ENCODE measurements at places on chromosomes 3 and 15.

GRCh38 chr3:12656850-12657249 is 7.1 kb downstream of the RAF1 start:
- DNase-seq = no peak

GRCh38 chr3:129613367-129613740 is 6.9 kb upstream of the PLXND1 start:
- no peak for DNase-seq

- no peak for DNase-seq
Observed at GRCh38 chr15:51051776-51052175, 42.9 kb downstream of the TNFAIP8L3 start.

DNA sequence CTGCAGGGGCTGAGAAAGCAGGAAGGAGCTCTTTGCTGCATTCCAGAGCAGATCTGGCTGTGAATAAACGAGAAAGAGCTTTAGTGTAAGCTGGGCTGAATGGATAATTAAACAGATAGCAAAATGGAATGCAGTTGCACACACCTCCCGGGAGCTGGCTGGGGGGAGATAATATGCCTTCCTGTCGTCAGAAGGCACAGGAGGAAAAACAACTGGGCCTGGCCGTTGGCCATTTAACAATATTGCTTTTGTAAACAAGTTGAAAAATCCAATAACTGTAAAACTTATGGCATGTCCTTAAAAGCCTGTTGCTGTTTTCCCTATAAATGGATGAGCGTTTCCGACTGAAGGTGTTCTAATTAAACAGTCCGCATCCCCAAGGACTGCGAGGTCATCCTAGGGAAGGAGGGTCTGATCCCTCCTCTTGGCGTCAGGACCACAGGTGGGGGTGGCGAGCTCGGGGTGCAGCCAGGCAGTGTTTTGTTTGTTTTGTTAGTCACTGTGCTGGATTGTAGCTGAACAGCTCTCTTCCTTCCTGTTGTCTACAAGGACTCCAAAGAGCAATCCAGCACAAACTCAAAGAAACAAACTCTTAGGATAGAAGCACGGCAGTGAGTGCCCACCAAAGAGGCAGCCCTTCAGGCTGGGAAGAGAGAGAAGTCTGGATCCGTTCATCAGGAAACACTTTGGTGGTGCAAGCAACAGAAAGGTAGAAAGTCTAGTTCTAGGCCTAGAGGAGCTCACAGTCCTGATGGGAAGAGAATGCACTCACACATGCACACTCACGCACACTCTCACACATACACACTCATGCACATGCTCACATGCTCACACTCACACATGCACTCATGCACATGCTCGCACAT is 133.4 kb upstream of the SMAD3 start:
- DNase-seq = no peak

DNA sequence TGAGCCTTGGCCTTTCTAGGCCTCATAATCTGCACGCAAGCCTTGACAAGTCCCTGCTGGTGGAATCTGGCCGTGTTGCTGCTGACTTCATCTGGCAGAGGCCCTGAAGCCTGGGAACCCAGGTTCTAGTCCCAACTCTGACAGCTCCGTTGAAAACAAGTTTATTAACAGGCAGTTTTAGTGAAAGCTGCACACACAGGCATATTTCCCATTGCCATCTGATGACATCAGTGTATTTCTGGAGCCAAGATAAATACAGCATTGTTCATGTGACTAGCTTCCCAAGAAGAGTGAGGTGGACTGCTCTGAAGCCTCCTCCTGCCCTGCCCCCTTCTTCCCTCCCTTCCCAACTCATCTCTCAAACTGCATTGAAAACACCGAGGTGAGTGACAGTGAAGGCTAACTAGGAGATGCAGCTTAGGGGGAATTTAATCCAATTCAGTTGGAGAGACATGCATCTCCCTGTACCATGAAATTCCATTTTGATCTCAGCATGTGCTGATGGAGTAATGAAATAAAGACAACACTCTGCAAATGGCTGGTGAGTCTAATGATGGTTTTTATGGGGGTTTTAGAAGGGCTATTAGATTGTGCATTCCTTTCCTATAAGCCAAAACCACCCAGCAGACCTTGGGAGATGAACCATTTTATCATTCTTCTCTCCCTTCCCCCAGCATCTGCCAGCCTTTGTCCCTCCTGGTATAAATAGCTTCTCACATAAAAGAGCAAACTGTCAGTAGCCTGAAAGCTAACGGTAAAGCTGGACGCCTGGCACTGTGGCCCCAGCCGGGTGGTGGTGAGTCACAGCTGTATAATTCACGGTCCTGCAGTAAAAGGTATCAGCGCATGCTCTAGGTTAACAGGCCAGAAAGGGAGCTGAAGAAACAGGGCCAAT is 38.0 kb downstream of the PRICKLE2 start:
- DNase-seq = no peak

DNA sequence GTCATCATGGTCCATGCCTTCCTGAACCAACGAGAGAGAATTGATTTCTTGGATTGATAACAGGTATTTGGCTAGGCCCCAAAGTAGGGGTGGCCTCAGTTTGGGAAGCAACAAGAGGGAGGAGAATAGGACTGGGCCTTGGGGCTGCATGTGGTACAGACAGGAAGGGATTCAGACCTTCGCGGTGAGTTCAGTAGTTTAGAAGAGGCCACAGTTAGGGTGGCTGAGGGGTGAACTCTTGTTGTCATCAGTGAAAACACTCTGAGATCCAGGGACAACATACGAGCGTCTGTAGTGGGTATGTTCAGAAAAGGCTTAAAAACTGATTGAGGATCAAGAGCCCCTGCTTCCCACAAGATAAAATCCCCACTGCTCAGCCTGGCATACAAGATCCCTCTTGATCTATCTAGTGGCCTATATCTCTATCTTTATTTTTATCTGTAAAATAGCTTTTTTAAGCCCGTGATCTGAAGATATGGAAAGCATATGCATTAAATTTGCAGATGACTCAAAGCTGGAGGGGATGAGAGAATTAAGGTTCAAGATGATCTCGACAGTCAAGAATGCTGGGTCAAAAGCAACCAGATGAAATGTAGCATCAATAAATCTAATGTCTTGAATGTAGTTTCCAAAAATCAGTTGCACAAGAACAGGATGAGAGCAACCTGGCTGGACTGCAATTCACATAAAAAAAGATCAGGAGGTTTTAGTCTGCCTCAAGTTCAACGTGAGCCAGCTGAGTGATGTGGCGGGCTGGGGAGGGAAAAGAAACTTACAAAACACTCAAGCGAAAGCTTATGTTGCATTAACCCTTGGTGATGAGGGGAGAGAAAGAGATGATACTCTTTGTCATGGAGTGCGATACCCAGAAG is 221.1 kb upstream of the TLE3 start:
- DNase-seq = no peak

DNA sequence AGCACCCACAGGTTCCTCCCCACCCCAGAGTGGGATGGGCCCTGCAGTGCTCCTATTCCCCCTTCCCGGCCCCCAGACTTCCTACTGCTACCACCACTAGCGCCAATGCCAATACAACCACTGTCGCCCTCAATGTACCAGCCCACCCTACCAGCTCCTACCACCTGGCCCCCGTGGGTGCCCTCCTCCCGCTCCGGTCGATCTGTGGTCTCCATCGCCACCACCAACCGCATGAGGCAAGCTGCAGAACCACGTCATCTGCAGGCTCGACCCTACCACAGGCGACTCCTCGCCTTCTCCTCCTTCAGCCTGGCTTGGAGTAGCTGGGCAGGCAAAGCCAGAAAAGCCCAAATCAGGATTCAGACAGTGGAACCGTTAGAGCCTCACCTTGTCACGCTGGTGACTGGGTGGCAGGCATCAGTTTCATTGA is 179.3 kb downstream of the POTEB3 start:
- DNase-seq = peak; percentile 16

DNA sequence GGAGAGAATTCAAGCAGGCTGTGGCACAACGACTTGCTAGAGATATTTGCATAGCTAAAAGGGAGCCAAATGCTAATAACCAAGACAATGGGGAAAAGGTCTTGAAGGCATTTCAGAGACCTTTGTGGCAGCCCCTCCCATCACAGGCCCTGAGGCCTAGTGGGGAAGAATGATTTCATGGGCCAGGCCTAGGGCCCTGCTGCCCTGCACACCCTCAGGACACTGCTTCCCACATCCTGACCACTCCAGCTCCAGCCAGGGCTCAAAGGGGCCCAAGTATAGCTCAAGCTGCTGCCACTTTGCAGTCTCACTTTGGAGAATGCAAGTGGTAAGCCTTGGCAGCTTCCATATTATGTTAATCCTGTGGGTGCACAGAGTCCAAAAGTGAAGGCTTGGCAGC is 21.5 kb upstream of the PTPN23 start:
- DNase-seq = no peak

DNA sequence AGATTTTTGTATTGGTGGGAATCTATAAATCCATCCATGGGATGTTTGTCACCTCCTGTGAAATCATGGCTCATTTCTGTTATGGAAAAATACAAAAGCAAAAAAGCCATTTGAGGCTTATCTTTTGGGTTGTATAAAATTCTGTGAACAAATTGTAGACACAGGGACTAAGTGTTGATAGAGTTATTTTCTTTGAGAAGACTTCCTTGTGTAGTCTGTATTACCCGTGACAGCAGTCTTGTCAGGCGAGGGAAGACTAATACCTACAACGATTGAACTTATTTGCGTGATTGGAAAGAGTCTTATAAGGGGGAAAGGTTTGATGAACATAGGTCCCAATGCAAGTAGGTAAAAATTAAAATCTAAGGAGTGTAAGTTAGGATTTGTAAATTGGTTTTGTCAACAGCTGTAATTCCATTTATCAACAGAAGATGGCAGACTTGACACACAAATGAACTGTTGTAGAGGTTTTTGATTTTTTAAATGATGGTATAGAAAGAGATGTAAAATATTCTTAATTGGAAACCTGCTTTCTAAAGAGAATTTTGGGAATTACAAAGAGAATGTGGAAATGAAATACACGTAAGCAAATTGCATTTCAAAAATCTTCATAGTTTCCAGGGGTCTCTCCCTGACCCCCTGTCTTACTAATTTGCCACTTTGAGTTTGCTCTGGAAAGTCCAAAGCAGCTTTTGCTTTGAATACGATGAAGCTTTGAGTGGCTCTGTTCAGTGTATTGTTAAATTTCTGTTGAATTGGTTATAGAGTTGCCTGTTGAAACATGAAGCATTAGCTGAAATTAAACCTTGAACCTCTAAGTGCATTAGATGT is 33.2 kb downstream of the SLC25A26 start:
- DNase-seq = no peak

DNA sequence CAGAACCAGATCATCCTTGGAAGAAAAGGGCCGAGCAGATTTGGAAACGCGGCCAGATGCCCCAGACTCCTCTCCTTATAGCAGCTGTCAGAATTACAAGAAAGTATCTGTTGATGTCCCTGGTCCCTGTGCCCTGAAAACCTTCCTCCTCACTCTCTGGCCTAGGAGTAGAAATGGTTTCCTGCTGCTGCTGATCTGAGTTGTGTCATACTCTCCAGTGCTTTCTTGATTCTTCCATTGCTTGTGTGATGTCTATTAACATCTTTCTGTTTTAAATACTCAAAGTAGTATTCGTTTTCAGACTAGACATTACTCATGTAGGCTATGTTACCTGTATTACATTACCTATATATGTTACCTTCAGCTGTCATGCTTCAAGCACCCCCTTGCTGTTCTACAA is 26.8 kb upstream of the HERC1 start:
- no peak for DNase-seq

- DNase-seq = no peak
Observed at GRCh38 chr3:15805756-15806266, 8.0 kb upstream of the ANKRD28 start.
